ENCODE measurements at places on chromosomes 16 and 17.

DNA sequence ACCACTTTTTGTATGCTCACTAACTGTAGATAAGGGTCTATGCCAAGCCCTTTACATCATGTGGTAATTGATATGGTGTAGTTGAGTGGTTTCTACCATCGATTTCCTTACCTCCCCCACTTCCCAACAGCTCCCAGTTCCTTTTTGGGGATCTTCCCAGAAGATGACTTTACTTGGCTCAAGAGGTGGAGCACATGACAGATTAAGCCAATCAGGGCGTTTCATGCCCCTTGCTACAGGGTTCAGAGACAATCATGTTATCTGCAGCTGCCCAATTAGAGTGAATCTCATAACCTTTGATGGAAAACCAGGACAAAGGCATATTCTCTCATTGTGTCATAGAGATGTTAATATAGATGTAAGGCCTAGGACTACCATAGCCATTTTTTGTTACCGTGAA lies 16.2 kb upstream of the BMERB1 start:
- DNase-seq = no peak

DNA sequence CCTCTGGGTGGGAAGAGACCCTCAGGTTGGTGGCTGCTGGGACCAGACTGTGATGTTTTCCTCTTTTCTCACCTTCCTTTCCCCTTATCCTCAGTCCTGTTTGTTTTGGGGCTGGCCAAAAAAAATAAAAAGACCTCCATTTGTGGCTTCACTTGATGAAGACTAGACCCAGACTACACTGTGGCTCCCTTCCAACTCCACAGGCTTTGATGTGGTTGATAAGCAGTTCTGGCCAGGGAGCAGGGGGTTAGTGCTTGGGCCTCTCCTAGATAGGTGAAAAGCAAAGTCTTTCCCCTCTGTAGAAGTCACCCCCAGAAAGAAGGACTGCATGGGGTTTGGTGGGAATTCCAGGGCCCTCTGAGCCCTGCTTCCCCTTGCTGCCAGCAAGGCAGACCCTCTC lies 11.2 kb upstream of the ADAM11 start:
- DNase-seq = no peak

DNA sequence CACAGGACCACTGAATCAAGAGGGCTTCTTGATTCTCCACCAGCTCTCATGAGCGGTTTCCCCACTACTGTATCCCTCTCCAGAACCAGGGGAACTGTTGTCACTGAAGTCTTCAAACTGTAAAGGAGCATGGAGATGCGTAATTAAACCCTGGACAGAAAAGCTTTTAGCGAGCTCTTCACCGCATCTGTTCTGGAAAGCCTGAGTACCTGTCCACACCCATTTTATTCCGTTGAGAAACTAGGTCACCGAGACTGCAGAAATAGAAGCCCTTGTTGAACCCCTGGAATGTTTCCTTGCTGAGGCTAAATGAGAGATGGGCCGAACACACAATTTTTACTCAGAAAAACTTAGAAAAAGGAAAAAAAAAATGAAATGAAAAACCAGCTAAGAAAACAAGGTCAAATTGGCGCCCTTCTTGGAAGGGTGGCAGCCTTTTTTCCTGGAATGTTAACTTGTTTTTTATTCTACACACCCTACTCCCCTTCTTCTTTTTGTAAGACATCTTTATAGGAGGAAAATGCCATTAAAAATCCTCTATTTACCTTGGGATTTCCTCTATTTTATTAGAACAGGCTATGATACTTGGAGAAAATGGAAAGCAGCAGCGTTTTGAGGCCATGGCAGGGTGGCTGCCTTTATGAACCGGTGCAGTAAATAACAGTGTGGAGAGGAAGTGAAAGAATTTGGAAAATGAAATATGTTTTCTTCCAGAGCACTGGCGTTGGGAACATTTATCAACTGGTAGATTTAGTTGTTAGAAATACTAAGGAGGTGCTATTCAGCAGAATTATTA lies 52.6 kb upstream of the CRISPLD2 start:
- DNase-seq = peak; percentile 36

DNA sequence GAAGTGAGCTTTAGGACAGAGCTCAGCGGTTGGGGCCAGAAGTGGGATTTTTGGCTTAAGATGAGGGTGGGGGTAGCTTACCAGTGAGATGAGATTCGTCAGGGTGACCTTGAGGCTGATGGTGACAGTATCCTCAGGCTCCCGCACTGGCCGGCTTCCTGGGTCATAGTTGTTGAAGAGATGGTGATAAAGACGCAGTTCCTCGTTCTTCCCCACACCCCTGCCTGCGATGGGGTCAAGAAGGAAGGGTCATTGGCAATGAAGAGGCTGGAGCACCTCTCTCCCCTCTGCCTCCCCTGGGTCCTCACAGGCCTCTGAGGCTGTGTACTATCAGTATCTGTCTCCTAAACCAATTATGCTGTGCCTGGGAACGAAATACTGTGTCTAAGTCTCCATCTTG lies 358 bp downstream of the CHRNE start:
- no peak for DNase-seq

DNA sequence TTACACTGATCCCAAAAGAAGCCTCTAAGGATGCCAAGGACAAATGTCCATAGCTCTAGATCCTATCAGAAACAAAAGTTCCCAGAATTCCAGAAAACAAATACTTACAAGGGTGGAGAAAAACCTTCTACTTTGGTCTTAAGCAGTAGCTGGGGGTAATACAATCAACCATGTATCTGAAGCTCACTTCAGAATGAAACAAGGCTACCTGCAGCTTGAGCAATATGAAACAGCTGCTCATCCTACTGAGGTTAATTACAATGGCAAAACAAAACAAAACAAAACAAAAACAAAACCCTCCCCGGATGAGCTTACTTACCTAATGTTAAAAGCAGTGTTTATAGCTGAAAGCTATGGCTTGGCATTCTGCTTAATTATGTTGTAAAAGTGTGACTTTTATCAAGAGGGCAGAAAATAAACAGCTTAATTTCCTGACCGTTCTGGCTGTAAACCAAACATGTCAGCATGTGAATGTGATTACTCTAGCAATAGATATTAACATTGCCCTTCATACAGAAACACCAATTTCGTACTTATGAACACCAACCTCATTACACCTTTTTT lies 10.5 kb downstream of the PDZD9 start:
- DNase-seq = no peak

DNA sequence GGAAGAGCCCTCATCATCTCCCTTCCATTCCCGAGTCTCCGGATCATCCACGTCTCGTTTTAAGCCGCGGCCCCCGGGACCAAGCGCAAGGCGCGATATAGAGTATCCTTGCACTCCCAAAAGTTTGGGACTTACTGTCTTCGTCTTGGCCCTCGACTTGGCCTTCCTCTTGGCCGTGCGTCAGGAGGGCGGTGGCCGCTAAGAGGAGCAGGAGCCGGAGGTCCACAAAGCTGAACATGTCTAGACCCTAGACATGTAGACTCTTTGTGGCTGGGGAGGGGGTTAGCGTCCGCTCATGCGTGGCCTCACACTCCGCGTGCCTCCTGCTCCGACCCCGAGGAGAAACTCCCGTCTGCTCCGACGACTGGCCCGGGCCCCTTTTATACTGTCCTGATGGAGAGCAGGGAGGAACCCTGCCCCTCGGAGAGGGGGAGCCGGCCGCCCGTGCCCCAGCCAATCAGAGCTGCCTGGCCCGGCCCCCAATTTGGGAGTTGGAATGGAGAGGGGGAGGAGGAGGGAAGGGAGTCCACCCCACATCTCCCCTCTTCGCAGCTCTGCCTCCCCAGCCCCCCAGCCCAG lies at the start of gene COL1A1:
Gene COL1A1, minus strand, starts transcription at position 356 of the 579 bp plus-strand sequence. Its CDS starts 118 bp downstream, at position 238.
- peak; percentile 98 for DNase-seq

DNA sequence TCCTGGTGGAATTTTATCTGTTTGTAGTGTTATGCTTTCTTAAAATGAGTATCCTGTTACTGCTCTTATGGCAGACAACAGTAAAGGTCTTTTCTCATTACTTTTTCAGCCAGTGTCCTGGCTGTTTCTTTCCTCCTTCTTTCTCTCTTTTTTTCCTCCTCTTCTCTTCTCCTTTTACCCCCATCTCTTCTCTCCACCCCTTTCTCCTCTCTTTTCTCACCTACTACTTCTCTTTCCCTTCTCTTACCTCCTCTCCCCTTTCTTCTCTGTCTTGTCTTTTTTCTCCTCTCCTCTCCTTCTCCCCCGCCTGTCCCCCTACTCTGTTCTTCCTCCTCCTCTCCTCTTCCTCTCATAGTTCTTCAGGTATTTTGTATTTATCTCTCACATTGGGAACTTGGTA lies 48.9 kb downstream of the CPD start:
- no peak for DNase-seq

All from muscle of leg (tissue), 16 donors.